ENCODE measurements at places on chromosomes 3 and 15.

DNA sequence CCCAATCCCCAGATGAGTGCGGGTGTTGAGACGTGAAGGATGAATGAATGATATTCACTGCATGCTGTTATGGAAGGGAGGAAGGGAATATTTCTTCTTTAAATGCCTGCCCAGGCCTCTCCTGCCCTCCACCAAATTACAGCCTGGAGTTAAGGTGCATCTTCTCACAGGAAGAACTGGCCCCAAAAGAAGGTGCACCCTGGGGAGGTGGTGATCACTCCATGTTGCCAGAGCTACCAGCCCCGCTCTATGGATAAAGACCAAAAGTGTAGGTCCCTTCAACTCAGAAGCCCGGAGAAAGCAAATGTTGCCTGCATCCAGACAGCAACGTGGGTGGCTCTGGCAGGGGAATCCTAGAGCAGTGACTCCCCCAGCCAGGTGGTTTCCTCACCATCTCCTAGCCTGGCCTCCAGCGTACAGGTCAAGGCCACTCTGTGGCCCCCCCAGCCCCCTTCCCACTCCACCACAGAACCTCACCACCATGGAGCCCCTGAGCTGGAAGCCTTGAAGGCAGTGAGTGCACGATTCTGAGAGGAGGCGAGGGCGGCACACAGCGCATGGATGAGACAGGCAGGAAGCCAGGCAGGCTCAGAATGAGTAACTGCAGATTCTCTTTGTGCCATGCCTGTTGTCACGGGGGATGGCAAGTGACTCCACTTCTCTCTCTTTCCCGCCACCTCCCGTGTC, 3.5 kb upstream of the VIPR1 start:
- DNase-seq = no peak

GRCh38 chr15:66864871-66865281, 162.8 kb downstream of the SMAD6 start:
- no peak for DNase-seq

DNA sequence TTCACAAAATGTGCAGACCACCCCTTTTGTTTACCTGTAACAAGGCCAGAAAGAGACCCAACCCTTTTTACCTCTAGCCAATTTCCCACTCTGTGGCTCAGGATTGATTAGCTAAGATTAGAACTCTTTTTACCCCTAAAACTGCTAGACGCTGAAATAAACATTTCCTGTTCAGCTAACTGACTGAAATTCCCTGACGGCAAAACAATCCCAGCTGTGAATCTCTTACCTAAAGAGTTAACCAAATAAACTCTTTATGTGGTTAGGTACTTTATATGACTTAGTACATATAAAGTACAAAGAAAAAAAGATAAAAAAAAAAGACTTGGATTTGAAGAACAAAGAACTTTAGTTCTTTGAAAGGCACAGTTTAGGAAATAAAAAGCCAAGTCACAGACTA, 988.7 kb downstream of the FHIT start:
- no peak for DNase-seq

- DNase-seq = no peak
These were observed 60.1 kb downstream of the SGO1 start for GRCh38 chr3:20125897-20126296.
